Motor neuron (in vitro differentiated cells): ENCODE measurements at places on chromosomes 11 and 22. TPM values are rescaled to one million over a fixed set of nuclear protein-coding genes. Genes with fewer than 3 reads are reported as not detected.

Gene SLC22A12
- 0.05 and 0.23 TPM in 2 replicates for total RNA-seq

Gene BATF2
- 1.5 and 2.0 TPM in 2 replicates for total RNA-seq

Gene PGAP2
- total RNA-seq = 12.2 and 19.6 TPM in 2 replicates

Gene GPR83
- total RNA-seq = 4.8 and 8.6 TPM in 2 replicates

Gene MMP12
- 0.85 TPM in 1 of 2 replicates, not detected in the other for total RNA-seq

Gene TRIM51
- not detected in 2 replicates for total RNA-seq

Gene ANKK1
- total RNA-seq = 0.29 and 0.47 TPM in 2 replicates

Gene CSNK2A3
- 1.6 and 1.8 TPM in 2 replicates for total RNA-seq
